ENCODE measurements at places on chromosomes 11 and 22. TPM values are rescaled to one million over a fixed set of nuclear protein-coding genes. Genes with fewer than 3 reads are reported as not detected.
A peak's percentile ranks its signal among the peaks of the same experiment; 100 is the strongest.

The CSF2RB gene
- total RNA-seq = 0.54 TPM

The DDI1 gene
- total RNA-seq = not detected

The C11orf91 gene
- not detected for total RNA-seq

The XBP1 gene
- 88.8 TPM for total RNA-seq

DNA sequence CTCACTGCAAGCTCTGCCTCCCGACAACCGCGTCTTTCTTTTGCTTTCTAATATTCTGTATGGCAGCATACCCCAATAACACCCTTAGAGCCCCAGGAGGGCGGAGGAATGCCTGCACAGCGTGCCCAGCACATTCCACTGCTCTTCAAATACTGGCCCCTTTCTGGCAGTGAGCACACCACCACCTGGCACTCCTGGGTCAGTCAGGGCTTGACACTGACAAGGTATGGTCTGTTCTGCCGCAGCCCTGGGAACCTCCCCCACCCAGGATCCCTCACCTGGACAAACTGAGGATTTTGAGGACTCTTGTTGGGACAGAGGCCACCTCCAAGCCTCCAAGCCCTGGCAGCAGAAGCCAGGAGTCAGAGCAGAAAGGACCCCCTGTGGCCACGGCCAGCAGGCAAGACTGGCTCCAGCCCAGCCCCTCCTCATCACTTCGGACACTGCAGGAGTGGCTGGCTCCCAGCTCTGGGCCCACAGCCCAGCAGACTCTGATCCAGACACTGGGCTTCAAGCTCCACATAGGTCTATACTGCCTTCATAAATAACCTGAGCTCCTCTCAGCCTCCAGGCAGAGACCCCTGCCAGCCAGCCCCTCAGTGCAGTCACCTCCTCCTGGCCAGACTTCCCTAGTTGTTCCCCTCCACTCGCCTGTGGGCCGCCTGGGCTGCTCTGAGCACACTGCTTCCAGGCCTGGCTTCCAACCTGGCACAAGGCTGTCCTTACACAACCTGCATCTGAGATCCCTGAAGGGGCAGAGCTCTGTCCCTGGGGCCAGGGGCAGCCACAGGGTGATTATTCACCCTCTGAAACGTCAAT lies 14.5 kb downstream of the CARS1 start:
- DNase-seq = no peak

DNA sequence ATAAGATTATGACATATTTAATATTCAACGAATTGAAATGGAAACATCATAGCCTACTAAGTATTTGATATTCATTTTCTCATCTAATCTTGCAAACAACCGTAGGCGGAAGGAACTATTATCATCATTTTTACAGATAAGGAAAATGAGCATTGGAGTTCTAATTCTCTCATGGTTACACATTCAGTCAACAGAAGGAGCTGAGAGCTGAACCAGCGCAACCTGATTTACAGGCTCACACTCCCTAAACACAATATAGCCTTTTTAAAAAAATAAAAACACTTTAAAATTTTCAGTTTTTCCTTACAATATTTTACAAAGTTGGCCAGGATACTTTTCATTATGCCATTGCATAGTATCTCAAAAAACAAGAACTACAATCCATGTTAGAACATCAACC lies 74.8 kb downstream of the APOL5 start:
- DNase-seq = no peak

DNA sequence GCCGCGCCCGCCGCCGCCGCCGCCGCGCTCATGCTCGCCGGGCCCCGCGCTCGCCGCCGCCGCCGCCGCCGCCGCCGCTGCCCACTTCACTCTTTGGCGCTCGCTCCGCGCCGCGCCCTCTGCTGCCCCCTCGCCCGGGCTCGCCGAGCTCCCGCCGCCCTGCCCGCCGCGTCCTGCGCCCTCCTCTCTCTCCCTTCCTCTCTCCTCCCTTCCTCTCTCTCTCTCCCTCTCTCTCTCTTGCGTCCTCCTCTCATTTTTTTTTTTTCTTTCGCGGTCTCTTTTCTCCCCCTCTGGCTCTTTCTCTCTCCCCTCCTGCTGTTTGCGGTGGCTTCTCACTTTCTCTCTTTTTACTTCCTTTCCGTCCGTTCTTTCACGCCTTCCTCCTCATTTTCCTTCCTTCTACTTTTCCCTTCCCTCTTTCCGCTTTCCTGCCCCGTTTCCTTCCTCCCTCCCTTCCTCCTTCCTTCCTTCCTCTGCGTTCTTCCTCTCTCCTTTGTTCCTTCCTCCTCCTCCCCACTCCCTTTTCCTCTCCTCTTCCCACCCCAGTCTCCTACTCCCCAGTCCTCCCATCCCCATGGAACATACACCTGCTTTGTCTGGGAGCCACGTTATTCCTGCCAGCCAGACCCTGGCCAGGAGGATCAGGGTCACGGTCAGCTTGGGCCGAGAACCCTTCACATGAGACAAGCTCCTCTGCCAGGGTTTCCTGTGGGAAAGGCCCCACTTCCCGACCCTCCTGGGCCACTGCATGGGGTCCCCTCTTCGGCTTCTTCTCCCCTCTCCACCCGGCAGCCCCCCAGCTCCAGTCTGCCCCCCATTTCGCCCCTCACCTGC lies 19.3 kb upstream of the SHISAL1 start:
- no peak for DNase-seq

DNA sequence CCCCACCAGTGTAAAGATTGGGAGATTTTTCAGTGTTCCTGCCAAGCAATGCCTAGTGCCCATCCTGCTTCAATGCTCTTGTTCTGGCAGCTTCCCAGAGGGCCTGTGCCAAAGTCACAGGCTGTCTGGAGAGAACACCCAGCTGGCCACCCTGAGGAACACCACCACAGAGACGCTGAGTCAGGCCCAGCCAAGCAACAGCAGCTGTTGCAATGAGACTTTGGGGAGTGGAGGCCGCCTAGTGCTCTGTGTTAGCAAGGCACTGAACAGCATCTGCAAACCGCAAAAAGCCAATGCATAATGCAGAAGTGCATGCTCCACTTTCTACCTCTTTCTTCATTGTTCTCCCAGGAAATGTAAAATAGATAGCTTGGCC lies 168.1 kb downstream of the NXPE2 start:
- DNase-seq = peak; percentile 4

- DNase-seq = no peak
Measured at GRCh38 chr22:43031617-43032016, 16.7 kb upstream of the PACSIN2 start.

- DNase-seq = no peak
Measured at GRCh38 chr22:27667121-27667843, 134.3 kb downstream of the MN1 start.

DNA sequence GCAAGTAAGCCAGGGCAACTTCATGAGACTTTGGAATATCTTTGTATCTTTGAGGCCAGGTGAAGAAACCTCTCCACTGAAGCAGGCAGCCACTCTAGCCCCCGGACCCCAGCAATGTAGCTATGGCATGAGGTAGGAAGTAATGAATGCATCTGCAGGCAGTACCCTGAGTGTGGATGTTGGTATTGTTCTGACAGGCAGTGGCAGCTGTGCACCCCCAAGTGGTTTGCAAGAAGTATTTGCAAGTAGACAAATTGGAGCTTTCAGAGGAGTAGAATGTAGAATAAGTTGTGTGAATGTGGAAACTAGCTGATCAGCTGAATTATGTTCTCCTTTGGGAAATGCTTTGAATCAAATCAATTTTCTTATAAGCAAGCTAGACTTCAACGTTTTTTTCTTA lies 194.4 kb upstream of the PGR start:
- no peak for DNase-seq

All from activated CD4-positive, alpha-beta T cell treated with anti-CD3 and anti-CD28 coated beads for 36 hours (primary cell).